Psoas muscle (tissue), 8 donors: ENCODE measurements at places on chromosomes 4 and X. TPM values are rescaled to one million over a fixed set of nuclear protein-coding genes. Genes with fewer than 3 reads are reported as not detected.

The SRPX gene
- 8.3 TPM for total RNA-seq

The SPIN2A gene
- 0.12 TPM for total RNA-seq

The PABPC1L2B gene
- total RNA-seq: not detected

The USP27X gene
- total RNA-seq: 2.3 TPM

The ANOS1 gene
- total RNA-seq: 3.4 TPM

The SCML1 gene
- total RNA-seq: 11.6 TPM

The YIPF7 gene
- total RNA-seq: 3.2 TPM

The CFAP299 gene
- total RNA-seq: not detected

The FAAH2 gene
- 0.32 TPM for total RNA-seq

The PGAM4 gene
- not detected for total RNA-seq

The FHDC1 gene
- total RNA-seq: 0.54 TPM

The PLS3 gene
- 31.3 TPM for total RNA-seq

The PCDH7 gene
- 0.62 TPM for total RNA-seq

The RBMX gene
- 131 TPM for total RNA-seq

The GPAT3 gene
- total RNA-seq: 32.6 TPM

The CXCL13 gene
- 0.18 TPM for total RNA-seq

The TEX11 gene
- total RNA-seq: not detected

The TSPAN6 gene
- total RNA-seq: 3.8 TPM

The ELF4 gene
- total RNA-seq: 1.5 TPM

The PCDH10 gene
- not detected for total RNA-seq

The UXT gene
- total RNA-seq: 73.8 TPM

The CTAG1B gene
- not detected for total RNA-seq

The USP17L29 gene
- total RNA-seq: not detected

The TEX13B gene
- not detected for total RNA-seq

The IRAK1 gene
- total RNA-seq: 56.1 TPM

The MGAT4D gene
- total RNA-seq: not detected

The RP2 gene
- total RNA-seq: 2.4 TPM

The NWD2 gene
- not detected for total RNA-seq

The EVC2 gene
- 0.44 TPM for total RNA-seq

The HTRA3 gene
- 7.2 TPM for total RNA-seq

The ZAR1 gene
- total RNA-seq: not detected

The PPEF2 gene
- total RNA-seq: not detected

The SSX4 gene
- not detected for total RNA-seq

The TRIM60 gene
- total RNA-seq: not detected

The CLCN5 gene
- 6.5 TPM for total RNA-seq

The DDX3X gene
- total RNA-seq: 153 TPM

The PITX2 gene
- 49.2 TPM for total RNA-seq

The TRAM1L1 gene
- total RNA-seq: 0.11 TPM

The GSTCD gene
- total RNA-seq: 3.5 TPM

The FGF16 gene
- 0.47 TPM for total RNA-seq
